Vagina (tissue), 2 donors: ENCODE measurements at places on chromosomes 7 and 10. TPM values are rescaled to one million over a fixed set of nuclear protein-coding genes. Genes with fewer than 3 reads are reported as not detected.

- no peak for DNase-seq
Measured at GRCh38 chr7:29881724-29882123, 75.4 kb downstream of the WIPF3 start.

- DNase-seq, result no peak
Measured at GRCh38 chr7:43701929-43702328, 27.4 kb downstream of the COA1 start.

GRCh38 chr7:27933671-27934565 lies 194.0 kb downstream of the TAX1BP1 start:
- no peak for DNase-seq

DNA sequence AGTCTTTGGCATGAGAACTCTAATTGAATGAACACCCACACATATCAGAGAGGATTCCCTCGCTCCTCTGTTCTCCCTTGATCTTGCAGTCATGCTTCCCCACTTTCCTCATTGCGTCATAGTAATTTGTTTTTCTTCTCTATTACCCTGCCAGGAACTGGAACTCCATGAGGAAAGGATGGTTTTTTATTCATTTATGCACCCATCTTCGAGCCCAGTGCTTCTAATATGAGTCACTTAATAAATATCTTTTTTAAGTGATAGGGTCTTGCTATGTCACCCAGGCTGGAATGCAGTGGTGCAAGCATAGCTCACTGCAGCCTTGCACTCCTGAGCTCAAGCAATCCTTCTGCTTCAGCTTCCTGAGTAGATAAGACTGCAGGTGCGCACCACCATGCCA lies 83.5 kb downstream of the OTUD1 start:
- no peak for DNase-seq

DNA sequence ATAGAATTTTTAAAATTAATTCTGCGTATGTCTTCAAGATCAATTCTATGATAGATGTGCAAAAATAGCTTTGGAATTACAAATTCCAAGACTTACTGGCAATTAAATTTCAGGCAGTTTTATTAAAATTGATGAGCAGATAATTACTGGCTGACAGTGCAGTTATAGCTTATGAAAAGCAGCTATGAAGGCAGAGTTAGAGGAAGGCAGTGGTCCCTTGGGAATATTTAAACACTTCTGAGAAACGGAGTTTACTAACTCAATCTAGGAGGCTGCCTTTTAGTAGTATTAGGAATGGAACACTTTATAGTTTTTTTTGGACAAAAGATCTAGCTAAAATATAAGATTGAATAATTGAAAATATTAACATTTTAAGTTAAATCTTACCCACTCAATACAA lies 70.8 kb downstream of the CFTR start:
- DNase-seq, result no peak

GRCh38 chr10:111455776-111456426 lies 379.1 kb downstream of the ADRA2A start:
- DNase-seq, result no peak

COL17A1 gene
- total RNA-seq, result 149 TPM

- no peak for DNase-seq
Measured at GRCh38 chr10:117563780-117564179, 21.2 kb downstream of the EMX2 start.

DNA sequence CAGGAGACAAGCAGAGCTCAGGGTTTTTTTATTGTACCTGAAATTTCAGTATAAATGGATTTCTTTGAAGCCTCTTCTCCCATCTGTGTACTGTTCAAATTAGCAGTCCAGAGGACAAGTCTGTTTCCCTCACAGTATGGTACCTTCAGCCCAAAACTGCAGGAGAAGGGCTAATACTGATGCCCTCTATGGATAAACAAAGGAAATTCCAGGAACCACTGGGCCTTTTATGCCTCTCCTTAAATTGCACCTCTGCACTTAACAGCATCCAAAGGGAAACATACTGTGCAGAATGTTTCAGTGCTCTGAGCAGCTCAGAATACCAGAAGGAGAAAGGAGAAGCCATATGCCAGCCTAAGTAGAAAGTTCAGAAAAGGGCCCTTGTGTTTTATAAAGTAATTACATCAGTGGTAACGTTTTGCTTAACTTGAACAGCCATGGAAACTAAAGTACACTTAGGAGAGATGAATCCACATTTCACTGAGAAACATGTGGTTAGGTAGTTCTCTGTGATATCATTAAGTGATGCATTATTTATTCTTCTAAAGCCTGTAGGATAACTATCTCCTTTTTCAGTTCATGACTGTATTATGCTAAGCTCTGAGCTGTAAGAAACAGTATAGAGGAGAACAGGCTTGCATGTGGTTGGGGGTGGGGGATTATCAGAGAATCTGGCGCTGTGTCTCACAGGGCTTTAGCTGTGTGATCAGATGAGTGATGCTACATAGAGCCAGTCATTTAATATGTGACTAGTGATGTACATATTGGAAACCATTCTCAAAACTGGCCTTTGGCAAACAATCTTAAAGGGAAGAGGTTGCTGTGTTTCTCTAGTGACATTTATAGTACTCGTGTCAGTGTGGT lies 111.3 kb downstream of the POU6F2 start:
- no peak for DNase-seq

DNA sequence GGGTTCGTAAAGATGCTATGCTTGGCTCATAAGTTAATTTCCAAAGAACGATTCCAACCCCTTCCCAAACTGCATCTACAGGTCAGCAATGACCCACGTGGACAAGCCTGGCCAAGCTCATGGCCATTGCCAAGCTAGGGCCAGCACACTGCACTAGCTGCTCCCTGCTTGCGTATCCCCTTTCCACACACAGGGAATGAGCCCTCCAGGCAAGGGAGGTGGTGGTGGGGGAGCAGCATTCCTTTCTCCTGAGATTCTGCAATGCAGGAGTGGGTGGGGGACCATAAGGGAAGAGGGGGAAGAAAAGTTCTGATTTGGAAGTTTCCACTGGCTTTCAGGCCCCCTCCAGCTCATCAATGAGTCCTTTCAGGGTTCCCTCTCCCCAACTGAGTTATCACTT lies 56.0 kb downstream of the SH3PXD2A start:
- DNase-seq, result no peak

GRCh38 chr7:55181762-55182161 lies 162.9 kb downstream of the EGFR start:
- peak; percentile 67 for DNase-seq

- no peak for DNase-seq
Measured at GRCh38 chr10:19749185-19749729, 67.0 kb upstream of the PLXDC2 start.

DDC gene
- total RNA-seq, result 1.7 TPM

GATA3 gene
- 8.6 TPM for total RNA-seq

- DNase-seq, result no peak
Measured at GRCh38 chr7:150721970-150722373, 5.6 kb downstream of the GIMAP1 start.

UCN3 gene
- not detected for total RNA-seq

- DNase-seq, result no peak
Measured at GRCh38 chr10:68550747-68551411, 9.3 kb upstream of the TET1 start.

DNA sequence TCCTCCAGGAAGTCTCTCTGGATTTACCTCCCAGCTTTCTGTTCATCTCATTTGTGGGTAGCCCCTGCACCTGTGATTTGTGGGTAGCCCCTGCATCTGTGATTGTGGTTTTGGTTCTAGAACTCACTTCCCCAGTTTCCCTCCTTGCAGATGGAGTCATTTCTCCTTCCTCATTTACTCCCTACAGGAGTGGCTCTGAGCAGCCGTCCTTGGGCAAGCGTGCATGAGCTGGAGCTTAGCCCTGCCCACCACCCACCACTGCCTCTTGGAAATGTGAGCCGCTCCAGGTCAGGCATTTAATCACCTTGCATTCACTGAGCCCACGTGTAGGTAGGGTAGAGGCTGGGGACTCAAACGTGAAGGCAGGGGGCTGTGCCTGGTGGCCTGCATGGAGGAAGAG lies 8.2 kb downstream of the COL26A1 start:
- DNase-seq, result no peak

XRCC2 gene
- 1.7 TPM for total RNA-seq

DNA sequence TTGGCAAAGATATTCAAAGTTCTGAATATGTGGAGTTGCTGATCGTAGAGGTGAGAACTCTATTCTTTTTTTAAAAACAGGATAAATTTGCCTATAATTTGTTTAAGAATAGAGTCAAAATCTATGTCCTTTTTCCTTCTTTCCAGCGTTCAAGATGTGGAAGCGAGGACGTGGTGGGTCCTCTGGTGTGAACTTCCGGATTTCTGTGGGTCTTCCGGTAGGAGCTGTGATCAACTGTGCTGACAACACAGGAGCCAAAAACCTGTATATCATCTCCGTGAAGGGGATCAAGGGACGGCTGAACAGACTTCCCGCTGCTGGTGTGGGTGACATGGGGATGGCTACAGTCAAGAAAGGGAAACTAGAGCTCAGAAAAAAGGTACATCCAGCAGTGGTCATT lies 40.5 kb upstream of the SP8 start:
- no peak for DNase-seq

- DNase-seq, result no peak
Measured at GRCh38 chr10:121577568-121577967, 20.7 kb downstream of the FGFR2 start.

KBTBD2 gene
- 30.0 TPM for total RNA-seq

- no peak for DNase-seq
Measured at GRCh38 chr10:64101606-64102263, 580.5 kb downstream of the REEP3 start.

DNA sequence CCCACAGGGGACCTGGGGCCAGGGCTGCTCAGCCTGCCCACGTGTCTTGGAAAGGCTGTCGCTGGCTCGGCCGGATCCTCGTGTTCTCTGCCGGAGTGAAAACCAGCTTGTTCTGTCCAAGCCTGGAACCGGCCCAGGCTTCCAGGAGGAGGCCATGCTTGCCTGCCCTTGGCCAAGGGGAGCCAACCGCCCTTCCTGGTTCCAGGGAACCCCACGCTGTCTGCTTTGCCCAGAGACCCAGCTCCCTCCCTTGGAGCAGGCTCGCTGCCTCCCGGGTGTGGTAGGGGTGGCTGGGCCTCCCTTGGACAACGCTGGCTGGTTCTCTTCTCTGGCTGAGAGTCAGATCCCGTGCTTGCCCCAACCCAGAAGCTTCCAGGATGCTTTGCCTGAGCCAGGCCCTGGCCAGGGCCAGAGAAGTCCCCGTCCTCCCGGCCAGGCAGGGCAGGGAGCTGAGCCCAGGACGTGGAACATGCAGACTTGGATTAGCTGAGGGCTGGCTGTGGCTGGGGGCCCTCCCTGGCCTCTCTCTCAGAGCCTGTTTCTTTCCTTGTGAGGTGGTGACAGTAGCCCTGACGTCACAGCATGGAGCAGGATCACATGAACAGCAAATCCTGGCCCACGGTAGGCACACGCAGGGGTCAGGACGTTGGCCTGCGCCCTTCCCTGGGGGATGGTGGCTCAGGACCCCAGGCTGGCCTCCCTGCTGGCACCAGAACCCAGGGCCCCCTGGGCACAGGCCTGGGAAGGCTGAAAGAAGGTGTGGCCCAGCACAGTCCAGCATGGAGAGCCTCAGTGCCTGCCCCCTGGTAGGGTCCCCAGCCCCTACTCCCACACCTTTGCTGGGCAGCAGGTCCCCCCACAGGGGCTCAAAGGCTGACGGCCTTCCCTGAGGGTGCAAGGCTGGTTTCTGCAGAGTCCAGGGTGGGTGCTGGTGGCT lies 67.5 kb downstream of the PWWP2B start:
- peak; percentile 96 for DNase-seq

DNA sequence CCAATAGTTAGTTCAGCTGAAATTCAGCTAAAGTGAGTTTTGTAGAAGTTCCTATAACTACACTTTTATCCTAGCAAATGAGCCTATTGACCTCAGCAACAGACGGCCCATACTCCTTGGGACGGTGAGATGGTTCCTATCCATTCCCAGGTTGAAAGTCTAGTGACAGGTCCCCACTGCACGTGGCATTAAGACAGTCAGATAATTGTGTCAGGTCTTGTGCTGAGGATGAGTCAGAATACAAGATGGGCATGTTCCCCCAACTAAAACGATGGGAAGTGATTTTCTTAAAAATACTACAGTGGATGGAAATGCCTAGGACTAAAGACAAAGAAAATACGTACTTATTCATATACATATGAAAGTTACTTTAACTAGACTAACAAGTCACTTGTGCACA lies 2.1 kb downstream of the CAV1 start:
- no peak for DNase-seq

DNA sequence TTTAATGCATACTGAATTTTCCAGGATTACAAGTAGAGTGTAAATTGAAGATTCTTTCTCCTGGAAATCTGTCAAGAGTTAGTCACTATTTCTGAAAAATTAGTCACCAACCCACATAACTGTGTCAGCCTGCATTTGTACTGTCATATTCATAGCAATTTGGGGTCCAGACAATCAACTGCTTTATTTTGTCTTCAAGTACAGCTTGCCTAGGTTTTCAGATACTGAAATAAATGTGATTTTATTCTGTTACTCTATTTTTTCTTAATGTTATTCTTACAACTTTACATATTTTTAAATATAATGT lies 55.1 kb downstream of the CUBN start:
- DNase-seq, result no peak

- no peak for DNase-seq
Measured at GRCh38 chr10:112858986-112859651, 90.9 kb upstream of the TCF7L2 start.

ACTL6B gene
- total RNA-seq, result 0.49 TPM

HOXA13 gene
- 14.5 TPM for total RNA-seq

DNA sequence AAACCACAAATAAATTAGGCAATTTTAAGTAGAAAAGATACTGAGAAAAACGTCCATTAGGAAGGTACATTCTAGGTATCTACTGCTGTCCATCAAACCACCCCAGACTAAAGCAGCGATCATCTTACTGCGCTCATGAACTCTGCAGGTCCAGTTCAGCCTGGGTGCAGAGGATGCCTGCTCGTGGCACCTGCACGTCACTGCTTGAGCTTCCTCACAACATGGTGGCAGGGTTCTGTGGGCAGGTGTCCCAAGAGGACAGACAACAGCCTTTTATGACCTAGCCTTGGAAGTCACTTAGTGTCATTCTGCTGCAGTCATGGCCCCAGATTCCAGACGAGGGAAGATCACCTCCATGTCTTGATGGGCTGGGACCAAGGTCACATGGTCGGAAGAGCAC lies 93.4 kb downstream of the MICALL2 start:
- no peak for DNase-seq

DNA sequence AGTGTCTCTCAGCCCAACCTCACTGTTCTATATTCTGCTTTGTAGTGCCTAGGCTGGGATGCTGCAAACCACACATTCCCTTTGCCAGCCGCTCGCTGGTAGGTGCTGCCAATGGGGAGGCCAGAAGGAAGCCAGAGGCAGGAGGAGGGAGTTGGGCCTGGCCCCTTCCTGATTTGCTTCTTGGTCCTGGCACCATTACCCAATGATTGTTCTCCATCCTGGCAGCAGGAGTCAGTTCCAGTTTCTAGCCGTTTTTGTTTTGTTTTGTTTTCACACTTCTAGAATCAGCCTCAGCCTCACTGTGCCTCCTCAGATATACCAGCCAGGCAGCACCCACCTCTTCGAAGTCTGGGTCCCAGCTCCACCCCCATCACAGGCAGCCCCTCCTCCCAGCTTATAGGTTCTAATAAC lies 27.4 kb upstream of the LOXL4 start:
- DNase-seq, result no peak
